ENCODE measurements at places on chromosomes 3 and 15.

- no peak for DNase-seq
Measured at GRCh38 chr15:40832903-40833302, 4.4 kb upstream of the PPP1R14D start.

- no peak for DNase-seq
Measured at GRCh38 chr15:69497667-69498066, 45.0 kb downstream of the RPLP1 start.

GRCh38 chr3:23767546-23767945 lies 38.2 kb upstream of the UBE2E1 start:
- DNase-seq: no peak

GRCh38 chr3:101383156-101383575 lies 62.8 kb upstream of the IMPG2 start:
- DNase-seq: no peak

GRCh38 chr15:92421976-92422375 lies 28.3 kb downstream of the ST8SIA2 start:
- no peak for DNase-seq
